ENCODE measurements at places on chromosomes 12 and 14. TPM values are rescaled to one million over a fixed set of nuclear protein-coding genes. Genes with fewer than 3 reads are reported as not detected.

GRIP1 gene
- polyA plus RNA-seq = 26.9 TPM

GRCh38 chr12:65205886-65206285 lies 36.5 kb downstream of the LEMD3 start:
- DNase-seq = no peak

DNA sequence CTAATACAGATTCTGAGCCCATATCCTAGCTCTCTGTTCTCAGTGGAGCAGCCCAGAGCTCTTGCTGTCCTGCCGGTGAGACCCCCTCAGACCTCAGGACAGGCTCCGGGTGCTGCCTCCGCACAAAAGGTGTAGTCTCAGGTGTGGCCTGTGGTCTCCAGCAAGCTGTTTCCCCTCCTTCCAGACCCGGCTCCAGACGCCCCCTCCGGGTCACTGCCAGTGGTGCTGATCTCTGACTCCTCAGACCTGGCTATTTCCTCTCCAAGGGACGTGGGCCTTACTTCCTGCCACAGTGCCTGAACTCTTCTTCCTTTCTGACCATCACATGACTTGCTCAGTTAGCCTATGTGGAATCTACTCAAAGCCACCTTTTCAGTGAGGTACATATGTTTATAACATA lies 337.5 kb downstream of the GLT1D1 start:
- DNase-seq = no peak

GPRC5D gene
- 1.1 TPM for polyA plus RNA-seq

RNASE3 gene
- polyA plus RNA-seq = 1.2 TPM

- no peak for DNase-seq
Observed at GRCh38 chr14:94998685-94999084, 158.6 kb downstream of the DICER1 start.

GRCh38 chr12:132458441-132458840 lies 31.5 kb upstream of the FBRSL1 start:
- no peak for DNase-seq

DNA sequence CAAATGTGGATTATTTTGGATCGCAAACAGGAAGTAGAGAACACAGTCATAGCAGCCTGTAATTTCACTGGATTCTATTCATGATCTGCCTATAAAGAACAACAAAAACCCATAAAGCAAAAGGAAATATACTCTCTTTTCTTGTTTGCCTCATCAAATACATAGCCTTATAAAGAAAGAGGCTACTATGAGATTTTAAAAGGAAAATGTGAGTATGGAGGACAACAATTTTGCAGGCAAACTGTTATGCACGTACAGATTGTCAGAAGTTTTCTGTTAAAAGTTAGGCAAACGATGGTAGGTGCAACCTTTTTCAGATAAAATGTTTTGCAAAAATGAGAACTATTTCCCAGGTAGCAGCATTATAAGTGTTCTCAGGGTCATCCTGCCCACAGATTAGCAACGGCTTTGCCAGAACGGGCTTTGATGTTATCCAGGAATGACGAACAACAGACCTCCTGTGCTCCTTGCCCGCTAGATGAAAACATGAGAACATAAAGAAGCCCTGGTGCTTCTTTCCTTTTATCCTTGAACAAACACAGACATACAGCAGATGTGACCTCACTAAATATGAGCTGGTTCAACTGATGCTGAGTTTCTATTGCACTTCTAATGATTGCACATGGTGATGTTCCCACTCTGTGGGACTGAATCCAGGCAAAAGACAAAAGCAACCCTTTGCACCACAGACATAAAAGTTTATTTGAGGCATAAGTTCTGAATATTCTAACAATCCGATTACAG lies 88.1 kb downstream of the ITPR2 start:
- no peak for DNase-seq

GRCh38 chr14:24075485-24076301 lies 4.3 kb downstream of the CPNE6 start:
- no peak for DNase-seq

DNA sequence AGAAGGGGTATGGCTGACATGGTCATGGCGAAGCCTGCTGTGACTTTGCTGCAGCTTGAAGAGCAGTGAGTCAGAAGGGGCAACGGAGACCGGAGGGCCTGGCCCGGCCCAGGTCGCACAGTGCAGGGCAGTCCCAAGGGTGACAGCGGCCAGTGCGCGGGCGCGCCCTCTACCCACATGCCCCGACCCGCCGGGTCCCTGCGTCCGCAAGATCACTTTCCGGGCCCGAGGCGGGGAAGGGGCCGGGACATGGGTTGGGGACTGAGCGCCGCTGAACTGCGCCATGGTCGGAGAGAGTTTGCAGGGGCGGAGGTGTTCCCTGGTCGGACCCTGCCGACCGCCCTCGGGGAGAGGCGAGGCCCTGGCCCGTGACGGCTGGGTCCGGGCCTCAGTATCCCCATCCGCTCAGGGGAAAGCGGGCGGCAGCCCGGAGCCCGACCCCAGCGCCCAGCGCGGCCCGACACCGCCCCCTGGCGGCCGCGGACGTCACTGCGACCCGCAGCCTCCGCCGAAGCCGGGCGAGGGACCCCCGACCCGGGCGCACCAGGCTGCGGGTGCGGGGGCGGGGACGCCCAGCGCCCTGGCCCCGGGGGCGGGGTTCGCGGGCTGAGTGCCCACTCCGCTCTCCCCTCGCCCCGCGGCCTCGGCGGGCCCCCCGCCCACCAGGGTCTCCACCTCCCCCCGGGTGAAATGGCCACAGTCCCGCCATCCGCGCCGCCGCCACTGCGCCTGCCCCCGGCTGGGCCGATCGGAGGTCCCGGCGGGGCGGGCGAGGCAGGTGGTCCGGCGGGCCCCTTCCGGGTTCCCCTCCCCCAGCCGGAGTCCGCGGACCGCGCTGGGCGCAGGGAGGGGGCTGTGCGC lies 7.2 kb upstream of the ANKRD9 start:
- no peak for DNase-seq

PROX2 gene
- 4.3 TPM for polyA plus RNA-seq

POTEM gene
- polyA plus RNA-seq = not detected

SOAT2 gene
- 1.6 TPM for polyA plus RNA-seq

DNA sequence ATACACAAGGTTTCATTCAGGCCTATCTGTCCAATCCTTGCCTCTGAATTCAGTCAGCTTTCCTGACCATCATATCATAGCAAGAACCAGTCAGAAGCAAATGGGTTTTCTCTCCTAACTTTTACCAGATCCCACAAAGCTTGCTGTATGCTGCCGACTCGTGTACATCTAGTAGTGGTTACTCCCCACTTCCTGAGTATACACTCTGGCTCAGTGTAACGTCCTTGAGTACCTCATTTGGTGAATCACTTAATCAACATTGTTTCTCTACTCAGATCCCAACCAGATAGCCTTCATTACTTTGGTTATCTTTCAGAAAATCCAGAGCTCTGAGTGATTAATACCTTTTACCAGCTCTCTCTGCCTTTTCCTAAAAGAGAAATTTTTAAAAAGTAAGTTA lies 728.2 kb downstream of the GALC start:
- DNase-seq = no peak

DNA sequence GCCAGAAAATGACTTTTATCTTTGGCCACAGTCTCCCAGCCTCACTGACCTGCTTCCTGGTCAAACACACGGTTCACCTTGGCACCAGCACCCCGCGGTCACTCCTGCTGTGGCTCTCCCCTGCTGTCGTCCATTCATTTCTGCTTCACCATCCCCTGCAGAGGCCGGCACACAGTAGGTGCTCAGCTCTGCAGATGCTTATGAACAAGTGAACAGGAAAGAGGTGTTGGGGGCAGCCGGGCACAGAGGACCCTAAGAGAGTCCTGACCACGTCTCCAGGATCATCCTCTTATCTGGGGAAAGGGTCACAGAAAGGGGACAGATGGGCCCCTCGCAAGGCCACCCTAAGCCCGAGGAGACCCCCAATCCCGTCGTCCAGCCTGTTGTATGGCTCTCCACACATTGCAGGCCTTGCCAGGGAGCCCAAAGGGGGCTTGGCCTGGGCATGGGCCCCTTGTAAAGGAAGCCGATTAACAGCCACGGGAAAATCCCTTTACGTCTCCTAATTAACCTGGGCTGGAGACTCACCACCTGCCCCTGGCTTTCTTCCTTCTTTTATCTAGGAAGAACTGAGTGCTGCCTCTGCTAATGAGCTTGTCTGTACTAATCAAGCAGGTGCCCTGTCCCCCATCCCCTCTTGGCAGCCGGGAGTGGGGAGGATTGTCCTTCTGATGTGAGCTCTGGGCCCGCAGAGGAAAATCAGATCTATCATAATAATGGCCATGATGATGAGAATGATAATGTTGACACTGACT lies 119.2 kb downstream of the AACS start:
- DNase-seq = no peak

RAD9B gene
- polyA plus RNA-seq = 1.4 TPM
